ENCODE measurements at places on chromosomes 12 and 14. TPM values are rescaled to one million over a fixed set of nuclear protein-coding genes. Genes with fewer than 3 reads are reported as not detected.

SYNE2 gene
- 35.6 TPM for total RNA-seq

GPRC5D gene
- total RNA-seq: not detected

RASSF8 gene
- total RNA-seq: 38.7 TPM

MYF6 gene
- not detected for total RNA-seq

AQP2 gene
- not detected for total RNA-seq

ANKRD33 gene
- 1.2 TPM for total RNA-seq

KRT83 gene
- total RNA-seq: not detected

SLCO1B1 gene
- total RNA-seq: not detected

FERMT2 gene
- 101 TPM for total RNA-seq

C12orf60 gene
- total RNA-seq: 2.1 TPM

PLD4 gene
- total RNA-seq: not detected

KIF5A gene
- 0.10 TPM for total RNA-seq

RNU4-1 gene
- under 0.01 TPM for total RNA-seq

VRTN gene
- not detected for total RNA-seq

AKAP5 gene
- 0.48 TPM for total RNA-seq

- no peak for DNase-seq
These were observed 12.1 kb upstream of the EML1 start for GRCh38 chr14:99781091-99781490.

- DNase-seq: no peak
These were observed 80.5 kb downstream of the FBXW8 start for GRCh38 chr12:116990971-116991966.

- no peak for DNase-seq
These were observed 82.4 kb upstream of the FBXO21 start for GRCh38 chr12:117272690-117273089.

GRCh38 chr12:102753802-102754201 is 163.2 kb downstream of the PAH start:
- no peak for DNase-seq

DNA sequence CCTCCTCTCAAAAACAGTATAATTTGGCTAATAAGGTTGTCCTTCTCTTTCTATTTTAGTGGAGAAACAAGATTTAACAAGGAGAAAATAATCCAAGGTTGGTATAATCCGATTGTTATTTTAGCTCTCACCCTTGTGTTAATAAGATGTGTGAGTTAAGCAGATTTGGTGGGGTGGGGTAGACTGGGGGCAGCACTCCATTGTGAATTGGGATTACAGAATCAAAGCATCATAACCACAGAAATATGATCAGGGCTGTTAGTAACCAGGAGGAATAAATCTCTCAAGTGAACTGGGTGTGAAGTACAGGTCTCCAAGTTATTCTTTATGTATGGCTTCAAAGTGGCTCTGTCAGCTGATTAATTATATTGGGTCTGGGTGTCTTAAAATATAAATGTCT is 10.2 kb downstream of the TIGAR start:
- no peak for DNase-seq

DNA sequence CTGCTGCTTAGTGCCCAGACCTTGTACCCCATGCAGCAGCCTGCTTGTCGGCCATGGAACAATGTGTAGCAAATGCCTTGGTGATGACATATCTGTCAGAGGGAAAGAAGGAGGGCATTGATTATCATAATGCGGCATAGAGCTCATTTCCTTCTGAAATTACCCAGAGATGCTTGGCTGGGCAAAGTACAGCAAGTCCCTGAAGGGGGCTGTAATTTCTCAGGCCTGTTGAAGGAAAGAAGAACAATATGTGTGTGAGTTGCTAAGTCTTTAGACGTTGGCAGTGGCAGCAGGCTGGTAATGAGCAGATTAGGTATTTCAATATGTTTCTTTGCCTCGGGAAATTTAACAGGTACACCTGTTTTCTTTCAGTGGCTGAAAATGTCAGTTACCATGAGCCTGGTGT is 128.6 kb downstream of the CRADD start:
- DNase-seq: no peak

GRCh38 chr12:51819736-51820525 is 28.6 kb downstream of the FIGNL2 start:
- no peak for DNase-seq

GRCh38 chr14:77794357-77794756 is 5.6 kb upstream of the ADCK1 start:
- DNase-seq: no peak

DNA sequence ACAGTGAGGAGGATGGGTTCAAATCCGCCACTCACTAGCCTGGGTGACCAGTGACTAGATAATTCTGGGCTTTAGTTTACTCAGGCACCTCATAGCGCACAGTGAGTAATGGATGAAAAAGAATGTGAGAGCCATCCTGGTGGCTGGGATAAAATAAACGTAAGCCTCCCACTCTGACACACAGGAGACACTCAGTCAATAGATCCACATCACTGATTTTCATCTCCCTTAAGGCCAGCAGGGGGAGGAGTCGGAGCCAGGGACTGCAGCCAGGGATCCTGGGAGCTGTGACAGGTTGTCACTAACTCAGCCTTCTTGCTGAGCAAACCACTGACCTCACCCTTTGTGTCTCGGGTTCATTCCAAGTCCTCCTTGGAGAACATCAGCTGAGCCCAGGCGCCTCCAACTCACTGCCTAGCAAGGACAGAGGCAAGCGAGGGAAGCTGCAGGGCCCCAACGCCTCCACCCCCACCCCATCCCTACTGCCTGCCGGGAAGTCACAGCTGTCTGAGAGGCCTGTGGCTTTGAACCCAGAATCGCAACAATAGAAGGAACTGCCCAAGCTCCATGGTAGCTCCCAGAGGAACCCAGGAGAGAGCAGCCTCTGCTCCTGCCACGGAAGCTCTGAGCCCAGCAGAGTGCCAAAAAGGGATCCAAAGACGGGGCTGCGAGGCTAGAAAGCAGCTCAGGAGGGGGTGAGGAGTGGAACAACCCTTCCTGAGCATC is 30.7 kb downstream of the PXN start:
- DNase-seq: no peak

GRCh38 chr12:82645414-82645813 is 41.3 kb upstream of the TMTC2 start:
- DNase-seq: no peak

GRCh38 chr12:132661972-132662371 is 25.2 kb downstream of the POLE start:
- DNase-seq: no peak

DNA sequence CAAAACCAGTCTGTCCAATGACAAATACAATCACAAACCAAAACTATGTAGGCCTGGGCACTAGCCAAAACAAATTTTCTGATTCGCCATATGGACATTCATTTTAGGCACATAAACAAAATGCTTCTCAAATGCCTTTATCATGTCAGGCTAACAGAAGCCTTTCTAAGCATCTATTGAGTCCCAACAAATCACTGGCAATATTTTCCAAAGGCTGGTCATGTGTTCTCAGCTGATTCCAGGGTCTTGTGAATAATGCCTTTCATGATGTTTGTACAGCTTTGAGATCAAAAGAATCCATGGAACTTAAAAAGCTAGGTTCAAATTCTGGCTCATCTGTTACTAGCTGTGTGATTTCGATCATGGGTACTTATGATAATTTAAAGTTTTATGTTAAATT is 16.1 kb downstream of the FSCB start:
- no peak for DNase-seq

DNA sequence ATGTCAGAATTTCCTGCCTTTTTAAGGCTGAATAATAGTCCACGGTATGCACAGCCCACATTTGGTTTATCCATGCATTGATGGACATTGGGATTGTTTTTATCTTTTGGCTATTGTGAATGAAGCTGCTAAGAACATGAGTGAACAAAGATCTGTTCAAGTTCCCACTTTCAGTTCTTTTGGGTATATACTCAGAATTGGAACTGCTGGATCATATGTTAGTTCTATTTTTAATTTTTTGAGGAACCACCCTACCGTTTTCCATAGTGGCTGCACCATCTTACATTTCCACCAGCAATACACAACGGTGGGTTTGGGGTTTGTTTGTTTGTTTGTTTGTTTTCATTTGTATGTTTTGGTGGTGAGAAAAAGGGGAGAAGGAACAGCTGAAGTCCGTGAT is 6.4 kb downstream of the GPR68 start:
- no peak for DNase-seq

GRCh38 chr12:93741659-93742109 is 64.5 kb downstream of the CRADD start:
- no peak for DNase-seq

DNA sequence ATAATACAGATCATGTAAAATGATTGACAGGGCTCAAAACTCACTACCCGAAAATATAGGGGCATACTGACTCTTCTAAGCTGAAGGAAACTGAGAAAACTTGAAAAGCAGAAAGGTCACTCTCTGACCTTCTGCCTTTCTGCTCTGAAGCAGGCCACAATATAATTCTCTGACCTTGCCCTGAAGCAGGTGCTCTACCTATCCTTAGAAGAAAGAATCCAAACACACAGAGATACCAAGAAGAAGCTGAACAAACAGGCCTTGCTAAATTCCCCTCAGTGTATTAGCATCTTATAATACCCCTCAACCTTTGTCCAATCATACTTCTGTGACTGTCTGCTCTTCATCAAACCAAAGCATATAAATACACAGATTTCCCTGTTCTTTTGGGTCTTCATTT is 60.9 kb upstream of the BBS10 start:
- no peak for DNase-seq

DNA sequence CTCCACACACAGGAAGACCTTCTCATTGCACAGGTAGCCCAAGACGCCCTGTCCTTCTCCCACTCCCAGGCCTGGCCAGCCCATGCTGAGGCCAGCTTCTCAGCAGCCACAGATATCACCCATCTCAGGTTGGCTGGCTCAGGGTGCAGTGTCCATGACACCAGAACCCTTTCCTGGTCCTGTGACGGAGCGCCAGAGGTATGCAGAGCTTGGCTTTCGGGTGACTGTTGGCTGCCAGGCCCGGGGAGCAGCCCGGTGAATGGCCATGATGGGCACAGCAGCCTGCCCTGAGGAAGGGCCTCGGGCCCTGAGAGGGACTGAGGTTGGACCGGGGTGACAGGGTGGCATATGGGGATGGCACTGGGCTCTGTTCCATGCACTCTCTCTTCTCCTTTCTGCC is 173.4 kb downstream of the TSPAN9 start:
- no peak for DNase-seq

DNA sequence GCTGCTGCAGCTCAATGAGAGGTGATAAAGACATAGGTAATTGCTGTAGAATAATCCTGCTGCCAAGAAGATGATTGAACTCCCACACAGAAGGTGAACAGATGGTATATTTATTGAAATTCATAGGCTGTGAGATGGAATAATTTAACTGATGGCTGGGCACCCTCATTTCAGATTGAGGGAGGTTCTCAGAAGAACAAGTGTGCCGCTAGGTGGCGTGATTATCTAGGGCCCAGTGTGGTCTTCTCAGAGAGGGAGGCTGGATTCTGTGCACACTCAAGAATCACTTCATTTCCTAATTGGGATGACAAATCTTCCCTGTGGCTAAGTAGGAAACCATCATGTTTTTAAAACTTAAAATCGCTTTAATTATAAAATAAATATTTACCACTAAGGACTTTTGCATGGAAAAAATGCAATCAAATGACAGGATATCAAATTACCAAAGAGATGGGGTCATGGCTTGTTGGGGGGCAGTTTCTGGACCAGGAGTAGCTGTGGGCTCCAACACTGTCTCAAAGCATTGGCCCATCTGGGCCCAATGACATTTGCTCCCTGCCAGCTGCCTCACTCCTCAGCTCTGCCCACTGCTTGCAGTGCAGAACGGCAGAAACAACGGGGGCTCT is 132.3 kb downstream of the SNAPC1 start:
- DNase-seq: peak; percentile 36

GRCh38 chr12:50197297-50197727 is 30.1 kb upstream of the CERS5 start:
- DNase-seq: no peak

GRCh38 chr12:67193704-67194103 is 75.5 kb upstream of the CAND1 start:
- no peak for DNase-seq

DNA sequence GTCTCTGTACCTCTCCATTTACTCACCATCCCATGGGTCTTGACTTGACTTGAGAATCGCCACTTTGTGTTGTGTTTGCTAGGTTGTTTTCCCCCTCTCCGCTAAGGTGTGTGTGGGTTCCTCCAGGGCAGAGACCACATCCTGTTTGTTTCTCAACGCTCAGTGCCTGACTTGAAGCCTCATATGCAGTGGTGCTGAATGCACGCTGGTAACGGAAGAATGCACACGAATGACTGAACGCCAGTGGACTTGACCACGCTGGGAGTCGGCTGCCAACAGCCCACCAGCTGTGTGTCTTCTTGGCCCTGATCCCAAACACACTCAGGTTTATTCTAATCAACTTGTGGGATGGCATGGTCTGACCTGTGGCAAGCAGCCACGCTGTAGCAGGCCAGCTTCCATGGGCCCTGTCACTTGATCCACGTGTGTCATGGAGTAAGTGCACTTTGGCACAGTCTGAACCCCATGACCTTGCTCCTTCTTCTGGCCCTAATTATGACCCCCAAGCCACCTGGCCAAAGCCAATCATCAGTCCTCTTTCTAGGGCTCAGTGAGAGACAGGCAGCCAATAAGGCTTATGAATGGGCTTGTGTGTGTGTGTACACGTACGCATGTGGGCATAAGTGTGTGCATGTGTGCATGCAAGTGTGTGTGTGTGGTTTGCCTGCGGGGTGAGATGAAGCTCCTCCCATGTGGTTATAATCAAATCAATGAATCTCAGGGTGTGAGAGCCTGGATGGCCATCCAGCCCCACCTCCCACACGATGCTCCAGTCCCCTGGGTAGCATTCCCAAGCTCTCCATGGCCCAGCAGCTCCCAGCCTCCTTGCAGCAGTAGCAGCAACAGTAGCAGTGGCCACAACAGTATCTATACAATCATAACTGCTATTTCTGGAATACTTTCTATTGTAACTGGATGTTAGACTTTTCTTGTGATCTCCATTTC is 6.4 kb upstream of the TC2N start:
- DNase-seq: no peak

- DNase-seq: no peak
These were observed 117.5 kb upstream of the DYRK2 start for GRCh38 chr12:67531051-67531450.

DNA sequence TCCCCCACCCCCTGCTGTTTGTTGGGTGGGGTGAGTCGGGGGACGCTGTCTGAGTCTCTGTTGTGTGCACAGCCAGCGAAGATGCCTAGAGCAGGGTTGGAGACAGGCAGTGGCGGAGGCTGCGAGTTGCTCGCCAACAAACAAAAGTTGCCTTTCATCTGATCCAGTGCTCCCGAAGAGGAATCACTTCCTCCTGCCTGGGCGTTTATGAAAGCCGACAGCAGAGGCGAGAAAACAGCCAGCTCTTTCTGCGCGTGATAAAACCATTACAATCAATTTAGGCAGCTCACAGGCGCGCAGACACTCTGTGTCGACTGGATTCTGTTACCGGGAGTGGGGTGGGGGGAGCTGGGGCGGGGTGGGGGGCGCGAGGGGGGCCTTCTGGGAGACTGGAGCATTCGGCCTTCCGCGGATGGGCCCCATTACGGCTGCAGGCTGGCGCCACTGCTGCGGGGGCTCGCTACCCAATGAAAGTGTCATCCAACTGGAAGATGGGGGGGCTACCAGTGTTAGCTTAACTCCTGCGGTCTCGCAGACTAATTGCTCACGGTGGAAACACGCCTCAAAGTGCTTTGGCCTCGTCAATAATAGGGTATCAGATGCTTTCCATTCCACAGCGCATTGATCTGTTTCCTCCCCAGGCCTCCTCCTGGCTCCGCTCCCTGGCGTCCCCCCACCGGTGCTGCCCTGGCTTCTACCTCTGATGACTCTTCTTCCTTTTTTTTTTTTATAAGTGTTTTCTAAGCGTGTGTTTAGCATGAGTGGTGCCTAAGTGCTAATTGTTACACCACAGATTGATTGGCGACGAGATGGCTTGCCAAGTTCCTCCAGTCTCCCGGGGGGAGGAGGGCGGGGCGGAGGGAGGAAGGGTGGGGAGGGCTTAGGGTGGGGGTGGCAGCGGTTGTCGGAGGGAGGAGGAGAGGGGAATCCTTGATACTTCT is 678.4 kb downstream of the MED13L start:
- no peak for DNase-seq

Data from glomerular endothelial cell (primary cell).